ENCODE measurements at places on chromosomes 12 and 14.

- DNase-seq = peak; percentile 43
Observed at GRCh38 chr12:110314308-110314707, 33.3 kb downstream of the ATP2A2 start.

GRCh38 chr14:100549834-100550625, 37.2 kb downstream of the BEGAIN start:
- no peak for DNase-seq

DNA sequence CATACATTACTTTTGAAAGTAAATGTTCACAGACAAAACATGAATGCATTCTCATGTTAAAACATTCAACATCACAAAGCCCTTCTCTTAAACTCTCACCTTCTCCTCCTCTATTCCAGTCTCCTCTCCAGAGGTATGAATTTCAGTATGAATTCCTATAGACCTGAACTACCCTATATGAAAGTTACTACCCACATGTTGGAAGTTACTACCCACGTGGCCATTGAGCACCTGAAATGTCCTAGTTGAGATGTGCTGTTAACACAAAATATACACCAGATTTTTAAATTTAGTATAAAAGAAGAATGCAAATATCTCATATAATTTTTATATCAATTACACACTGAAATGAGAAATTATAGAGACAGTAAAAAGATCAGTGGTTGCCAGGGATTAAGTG, 60.2 kb downstream of the PAX9 start:
- no peak for DNase-seq

- no peak for DNase-seq
Observed at GRCh38 chr12:25415004-25415403, 138.1 kb downstream of the LMNTD1 start.

DNA sequence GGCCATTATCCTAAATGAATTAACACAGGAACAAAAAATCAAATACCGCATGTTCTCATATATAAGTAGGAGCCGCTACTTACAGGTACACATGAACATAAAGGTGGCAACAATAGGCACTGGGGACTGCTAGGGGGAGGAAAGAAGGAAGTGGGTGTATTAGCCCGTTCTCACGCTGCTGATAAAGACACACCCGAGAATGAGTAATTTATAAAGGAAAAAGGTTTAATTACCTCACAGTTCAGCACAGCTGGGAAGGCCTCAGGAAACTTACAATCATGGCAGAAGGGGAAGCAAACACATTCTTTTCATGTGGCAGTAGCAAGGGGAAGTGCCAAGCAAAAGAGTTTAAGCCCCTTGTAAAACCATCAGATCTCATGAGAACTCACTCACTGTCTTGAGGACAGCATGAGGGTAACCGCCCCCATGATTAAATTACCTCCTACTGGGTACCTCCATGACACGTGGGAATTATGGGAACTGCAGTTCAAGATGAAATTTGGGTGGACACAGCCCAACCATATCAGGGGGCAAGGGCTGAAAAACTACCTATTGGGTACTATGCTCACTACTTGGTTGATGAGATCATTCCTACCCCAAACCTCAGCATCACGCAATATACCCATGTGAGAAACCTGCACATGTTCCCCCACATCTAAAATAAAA, 16.4 kb upstream of the MIA2 start:
- no peak for DNase-seq

DNA sequence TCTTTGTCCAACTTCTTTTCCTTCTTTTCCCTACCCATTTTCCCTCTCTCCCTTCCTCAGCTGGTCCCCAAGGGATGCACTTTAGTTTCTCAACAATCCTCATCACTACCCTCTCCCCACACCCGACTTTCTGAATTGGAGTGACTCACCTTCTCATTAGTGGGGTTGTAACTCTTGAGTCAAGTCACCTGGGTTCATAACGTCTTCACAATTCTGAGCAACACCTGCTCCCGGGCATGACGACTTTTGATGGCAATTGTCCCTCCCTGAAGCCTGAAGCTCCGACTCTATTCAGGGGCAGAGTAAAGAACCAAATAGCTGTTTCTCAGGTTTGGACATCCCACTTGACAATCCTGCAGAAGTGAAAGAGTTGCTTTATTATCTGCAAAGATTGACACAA, 82.7 kb upstream of the OTX2 start:
- DNase-seq = no peak

DNA sequence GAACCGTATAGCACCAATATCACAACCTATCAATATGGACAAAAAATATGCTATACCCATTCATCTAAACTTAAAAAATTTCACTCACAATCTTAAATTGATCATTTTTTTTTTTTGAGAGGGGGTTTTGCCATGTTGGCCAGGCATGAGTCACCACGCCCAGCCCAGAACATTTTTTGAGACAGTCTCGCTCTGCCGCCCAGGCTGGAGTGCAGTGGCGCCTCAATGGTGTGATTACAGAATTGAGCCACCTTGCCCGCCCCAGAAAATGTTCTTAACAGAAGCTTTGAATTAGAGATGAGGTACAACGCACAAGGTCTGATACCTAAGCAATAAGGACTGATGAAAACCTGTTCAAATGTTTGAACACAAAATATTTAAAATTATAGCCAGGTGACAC, 15.8 kb upstream of the ATP5F1B start:
- DNase-seq = no peak

DNA sequence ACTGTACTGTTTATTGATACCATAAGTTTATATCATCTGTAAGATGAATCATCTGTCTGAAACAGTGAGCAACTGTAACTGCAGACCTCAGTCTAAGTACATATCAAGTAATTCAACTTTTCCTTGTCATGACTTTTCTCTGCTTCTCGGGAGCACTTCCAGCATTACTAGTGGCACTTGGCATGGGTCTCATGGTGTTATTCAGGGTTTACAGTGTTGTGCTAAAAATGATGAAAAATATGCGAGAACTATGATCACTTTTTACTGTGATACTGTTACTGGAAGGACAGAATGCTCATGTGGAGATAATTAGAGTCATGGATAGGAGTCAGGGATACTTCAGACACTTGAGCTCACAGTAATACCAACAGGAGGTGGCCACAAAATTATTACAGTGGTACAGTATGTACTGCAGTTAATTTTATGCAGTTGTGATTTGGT, 8.3 kb downstream of the KTN1 start:
- no peak for DNase-seq

All from AG09309 (cell line).